ENCODE measurements at places on chromosomes 6 and 20. TPM values are rescaled to one million over a fixed set of nuclear protein-coding genes. Genes with fewer than 3 reads are reported as not detected.
A peak's percentile ranks its signal among the peaks of the same experiment; 100 is the strongest.

Gene CENPB
- total RNA-seq = 55.5 TPM

Gene CRISP3
- total RNA-seq = 0.73 TPM

DNA sequence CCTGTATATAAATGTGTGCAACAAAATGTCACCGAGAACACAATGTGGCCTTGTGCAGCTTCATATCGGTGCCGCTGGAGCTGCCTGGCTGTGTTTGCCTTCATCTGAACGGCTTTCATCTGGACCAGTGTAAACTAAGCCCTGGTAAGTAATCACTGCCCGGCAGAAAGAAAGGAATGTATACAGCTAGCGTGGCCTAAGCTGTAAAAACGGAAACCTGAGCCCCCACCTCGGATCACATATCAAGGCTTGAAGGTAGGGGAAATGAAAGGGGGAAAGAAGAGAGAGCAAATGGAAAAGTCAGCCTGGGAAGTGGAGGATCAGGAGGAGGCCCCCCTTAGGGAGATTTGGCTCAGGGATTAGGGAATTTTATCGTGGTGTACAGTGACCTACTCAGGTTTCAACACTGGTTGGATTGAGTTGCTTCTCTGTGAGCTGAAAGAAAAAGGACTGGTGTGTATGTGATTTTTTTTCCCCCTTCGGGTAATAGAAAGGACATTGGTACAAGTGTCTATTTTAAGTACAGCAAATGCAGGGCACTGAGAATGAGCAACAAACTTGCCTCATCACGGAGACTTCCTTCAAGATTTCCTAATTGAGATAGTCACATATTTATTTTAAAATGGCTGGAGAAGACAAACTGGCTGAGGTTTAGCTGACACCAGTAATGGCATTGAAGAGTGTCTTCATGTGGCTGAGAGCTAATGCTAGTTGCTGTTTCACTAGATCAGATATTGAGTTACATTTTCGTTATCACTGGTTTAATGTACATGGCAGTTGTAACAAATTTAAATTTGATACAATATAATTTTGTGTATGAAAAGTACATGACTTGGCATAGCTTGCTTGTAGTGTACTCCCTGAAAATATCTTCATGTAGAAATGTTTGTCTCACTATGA is 3.5 kb downstream of the SOBP start:
- H3K4me1 ChIP-seq = no peaks in the 10 kb centered on the region
- H3K27ac ChIP-seq = peak overlapping the region; percentile 62
- no peak overlapping the region for H3K4me3 ChIP-seq
- DNase-seq = no peak
- no peaks in the 10 kb centered on the region for H3K36me3 ChIP-seq

GRCh38 chr6:114342826-114343781 is at the start of gene HS3ST5:
HS3ST5 (minus strand) TSS chr6:114343023; CDS start chr6:114062845, 280,178 bp downstream.
- H3K4me3 ChIP-seq = peak within 1 kb of the TSS; percentile 42
- no peaks in the 10 kb centered on the region for H3K4me1 ChIP-seq
- no peak for DNase-seq
- H3K36me3 ChIP-seq = no peaks in the 10 kb centered on the region
- H3K27ac ChIP-seq = no peak within 1 kb of the TSS

- no peaks in the 10 kb centered on the region for H3K27me3 ChIP-seq
- H3K4me1 ChIP-seq = no peaks in the 10 kb centered on the region
- H3K36me3 ChIP-seq = no peaks in the 10 kb centered on the region
- H3K27ac ChIP-seq = no peak overlapping the region
- no peak overlapping the region for H3K4me3 ChIP-seq
Measured at GRCh38 chr20:45060294-45060693, 40.6 kb downstream of the KCNS1 start.

GRCh38 chr6:712805-713204 is 19.9 kb upstream of the EXOC2 start:
- no peaks in the 10 kb centered on the region for H3K4me1 ChIP-seq
- no peak overlapping the region for H3K4me3 ChIP-seq
- H3K27ac ChIP-seq = no peak overlapping the region
- no peaks in the 10 kb centered on the region for H3K36me3 ChIP-seq
- H3K27me3 ChIP-seq = no peaks in the 10 kb centered on the region
- DNase-seq = no peak

GRCh38 chr6:137116807-137117206 is 56.6 kb downstream of the IL22RA2 start:
- H3K27ac ChIP-seq = peak overlapping the region; percentile 22
- H3K4me3 ChIP-seq = no peak overlapping the region
- H3K4me1 ChIP-seq = no peaks in the 10 kb centered on the region
- DNase-seq = no peak

GRCh38 chr6:133833949-133834359 is 55.0 kb upstream of the TCF21 start:
- H3K4me1 ChIP-seq = no peaks in the 10 kb centered on the region
- DNase-seq = no peak
- no peak overlapping the region for H3K27ac ChIP-seq

- DNase-seq = no peak
- no peaks in the 10 kb centered on the region for H3K36me3 ChIP-seq
- H3K4me3 ChIP-seq = no peak overlapping the region
- no peaks in the 10 kb centered on the region for H3K27me3 ChIP-seq
- H3K27ac ChIP-seq = no peak overlapping the region
Measured at GRCh38 chr6:140789466-140789865, 1343.3 kb upstream of the GJE1 start.

DNA sequence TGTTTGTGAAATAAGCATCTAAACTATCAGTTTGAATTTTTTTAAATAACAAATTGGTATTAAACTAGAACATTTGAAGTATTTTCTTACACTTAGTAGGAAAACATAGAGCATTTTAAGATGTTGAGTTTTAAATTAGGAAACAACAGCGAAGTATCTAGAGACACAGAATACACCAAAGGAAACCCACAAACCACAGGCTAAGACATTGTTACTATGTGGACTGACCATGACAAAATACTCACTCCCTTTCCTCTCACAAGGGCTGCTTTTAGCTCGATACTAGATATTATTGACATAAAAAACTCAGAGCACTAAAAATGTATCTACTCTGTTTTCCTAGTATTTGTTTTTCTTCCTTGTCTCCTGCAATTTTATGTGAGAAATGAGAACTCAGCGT is 266.0 kb upstream of the CITED2 start:
- no peak overlapping the region for H3K4me3 ChIP-seq
- H3K36me3 ChIP-seq = no peaks in the 10 kb centered on the region
- no peaks in the 10 kb centered on the region for H3K27me3 ChIP-seq
- H3K4me1 ChIP-seq = no peaks in the 10 kb centered on the region
- no peak for DNase-seq

All from breast epithelium (tissue), 4 donors.